ENCODE measurements at places on chromosomes 7 and 10.

GRCh38 chr10:43039624-43040481, 37.0 kb upstream of the RET start:
- DNase-seq, result no peak
- no peaks in the 10 kb centered on the region for H3K36me3 ChIP-seq
- H3K27ac ChIP-seq, result no peak overlapping the region
- no peaks in the 10 kb centered on the region for H3K27me3 ChIP-seq
- no peak overlapping the region for H3K4me3 ChIP-seq

DNA sequence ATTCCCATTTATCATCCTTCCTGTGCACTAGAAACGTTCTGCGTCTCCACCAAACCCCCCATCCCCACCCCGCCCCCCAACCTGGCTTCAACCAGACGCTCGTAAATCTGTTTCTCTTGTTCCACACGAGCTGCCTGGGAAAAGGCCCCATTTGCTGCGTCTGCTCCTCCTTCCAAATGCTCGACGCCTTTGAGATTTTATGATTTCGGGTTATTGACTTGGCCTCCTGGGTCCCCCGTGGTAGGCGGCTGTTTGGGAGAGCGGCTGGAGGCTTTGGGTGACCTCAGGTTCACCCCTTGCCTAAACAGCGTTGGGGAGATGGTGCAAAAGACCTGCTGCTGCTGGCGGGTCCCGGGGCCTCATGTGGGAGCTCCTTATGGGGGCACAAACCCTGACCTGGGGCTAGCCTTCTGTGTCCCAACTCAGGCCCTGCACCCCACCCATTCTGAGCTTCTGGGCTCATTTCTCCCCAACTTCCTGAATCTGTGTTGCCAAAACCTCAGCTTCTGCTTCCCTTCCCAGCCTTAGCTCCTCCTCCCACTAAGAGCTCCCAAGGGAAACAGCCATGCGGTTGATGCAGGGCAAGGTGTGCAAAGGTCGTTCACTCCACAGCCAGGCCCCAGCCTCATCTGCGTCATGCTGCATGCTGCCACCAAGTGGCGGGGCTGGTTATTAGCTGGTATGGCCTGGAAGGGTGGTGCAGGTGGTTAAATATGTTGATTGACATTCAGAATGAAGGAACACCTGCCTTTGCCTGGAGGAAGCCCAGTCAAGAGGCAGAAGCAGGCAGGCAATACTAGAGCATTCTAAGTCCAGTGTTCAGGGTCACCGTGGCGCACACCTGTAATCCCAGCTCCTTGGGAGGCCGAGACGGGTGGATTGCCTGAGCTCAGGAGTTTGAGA, 49.1 kb upstream of the ELN start:
- peak; percentile 94 for DNase-seq
- no peaks in the 10 kb centered on the region for H3K36me3 ChIP-seq
- peaks cover 15% of the 10 kb centered on the region for H3K4me1 ChIP-seq
- H3K4me3 ChIP-seq, result no peak overlapping the region
- peak overlapping the region; percentile 68 for H3K27ac ChIP-seq

- no peak overlapping the region for H3K4me3 ChIP-seq
- DNase-seq, result no peak
- no peaks in the 10 kb centered on the region for H3K27me3 ChIP-seq
Observed at GRCh38 chr7:2896131-2896530, 52.0 kb upstream of the GNA12 start.

- no peaks in the 10 kb centered on the region for H3K36me3 ChIP-seq
- no peaks in the 10 kb centered on the region for H3K4me1 ChIP-seq
- no peak for DNase-seq
- H3K4me3 ChIP-seq, result no peak overlapping the region
- H3K27ac ChIP-seq, result no peak overlapping the region
- H3K27me3 ChIP-seq, result no peaks in the 10 kb centered on the region
Observed at GRCh38 chr10:116178086-116178605, 94.9 kb downstream of the GFRA1 start.

DNA sequence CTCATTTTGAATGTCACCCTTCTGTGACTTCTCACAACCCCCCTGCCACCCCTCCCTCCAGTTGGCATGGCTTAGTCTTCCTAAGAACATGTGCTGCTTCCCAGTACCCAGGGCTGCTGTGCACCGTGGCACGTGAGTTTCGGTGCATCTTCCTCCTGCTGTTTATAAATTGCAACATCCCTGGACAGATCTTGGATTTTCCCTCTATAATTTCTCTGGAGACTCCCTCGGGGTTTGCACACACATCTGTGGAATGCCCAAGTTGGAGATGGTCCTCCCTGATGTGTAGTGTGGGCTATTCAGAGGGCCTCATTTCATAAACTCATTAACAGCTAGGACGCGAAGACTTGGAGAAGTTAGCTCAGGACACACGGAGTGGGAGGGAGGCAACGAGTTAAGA, 52.9 kb downstream of the IKZF1 start:
- H3K36me3 ChIP-seq, result no peaks in the 10 kb centered on the region
- no peak for DNase-seq
- no peak overlapping the region for H3K27ac ChIP-seq
- H3K4me1 ChIP-seq, result no peaks in the 10 kb centered on the region
- H3K27me3 ChIP-seq, result no peaks in the 10 kb centered on the region

- peaks cover 6% of the 10 kb centered on the region for H3K4me1 ChIP-seq
- DNase-seq, result no peak
- no peak overlapping the region for H3K27ac ChIP-seq
- H3K36me3 ChIP-seq, result no peaks in the 10 kb centered on the region
Observed at GRCh38 chr10:72075376-72076115, 12.8 kb downstream of the SPOCK2 start.

- no peaks in the 10 kb centered on the region for H3K4me1 ChIP-seq
- H3K36me3 ChIP-seq, result no peaks in the 10 kb centered on the region
- no peak overlapping the region for H3K4me3 ChIP-seq
- H3K27ac ChIP-seq, result no peak overlapping the region
Observed at GRCh38 chr10:96205580-96205979, 65.8 kb downstream of the BLNK start.

DNA sequence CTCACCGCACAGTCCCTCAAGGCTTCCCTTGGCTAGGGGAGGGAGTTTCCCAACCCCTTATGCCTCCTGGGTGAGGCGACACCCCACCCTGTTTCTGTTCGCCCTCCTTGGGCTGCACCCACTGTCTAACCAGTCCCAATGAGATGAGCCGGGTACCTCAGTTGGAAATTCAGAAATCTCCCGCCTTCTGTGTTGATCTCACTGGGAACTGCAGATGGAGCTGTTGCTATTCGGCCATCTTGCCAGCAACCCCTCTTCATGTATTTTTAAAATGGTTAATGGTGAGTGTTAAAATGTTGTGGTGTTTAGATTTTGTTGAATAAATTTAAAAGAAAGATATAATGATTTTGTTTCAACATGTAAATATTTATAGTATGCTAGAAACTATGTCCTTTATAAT, 22.0 kb downstream of the UMAD1 start:
- no peak for DNase-seq
- H3K36me3 ChIP-seq, result no peaks in the 10 kb centered on the region
- H3K4me1 ChIP-seq, result peaks cover 7% of the 10 kb centered on the region
- H3K27me3 ChIP-seq, result no peaks in the 10 kb centered on the region
- no peak overlapping the region for H3K27ac ChIP-seq

DNA sequence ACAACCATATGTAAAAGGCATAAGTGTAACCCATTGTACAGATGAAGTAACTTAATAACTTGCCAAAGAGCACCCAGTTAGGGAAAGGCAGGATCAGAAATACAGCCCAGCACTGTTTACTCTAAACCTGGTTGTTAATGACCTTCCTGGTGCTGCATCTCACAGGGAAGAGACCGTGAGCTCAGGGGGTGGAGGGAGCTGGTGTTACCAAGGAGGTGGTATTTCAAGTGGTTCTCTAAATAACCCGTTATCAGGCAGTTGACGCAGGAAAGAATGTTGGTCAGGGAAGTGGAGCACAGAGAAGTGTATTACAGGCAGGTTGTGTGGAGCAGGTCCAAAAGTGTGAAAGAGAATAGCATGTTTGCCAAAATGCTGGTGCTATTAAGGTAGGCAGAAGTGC, 4.4 kb upstream of the ST7 start:
- H3K4me3 ChIP-seq, result no peak overlapping the region
- H3K27me3 ChIP-seq, result no peaks in the 10 kb centered on the region
- no peak overlapping the region for H3K27ac ChIP-seq
- peaks cover 7% of the 10 kb centered on the region for H3K4me1 ChIP-seq

DNA sequence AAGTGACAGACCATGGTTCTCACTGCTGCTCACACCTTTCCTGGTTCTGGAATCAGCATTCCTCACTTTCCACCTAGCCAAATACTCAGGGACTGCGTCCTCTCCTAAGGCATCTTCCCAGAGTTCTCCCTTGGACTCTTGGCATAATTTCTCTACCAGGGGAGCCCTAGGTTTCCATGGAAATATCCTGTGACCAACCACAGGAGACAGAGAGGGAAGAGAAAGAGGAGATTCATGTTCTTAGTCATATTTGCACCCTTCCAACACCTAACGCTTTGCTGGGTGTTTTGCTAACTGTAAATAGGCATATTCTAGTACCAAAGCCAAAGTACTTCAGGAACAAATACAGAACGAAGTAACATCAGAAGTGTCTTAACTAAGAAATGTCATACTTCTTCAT, 28.6 kb downstream of the DENND11 start:
- H3K27ac ChIP-seq, result no peak overlapping the region
- no peaks in the 10 kb centered on the region for H3K4me1 ChIP-seq
- H3K27me3 ChIP-seq, result no peaks in the 10 kb centered on the region

DNA sequence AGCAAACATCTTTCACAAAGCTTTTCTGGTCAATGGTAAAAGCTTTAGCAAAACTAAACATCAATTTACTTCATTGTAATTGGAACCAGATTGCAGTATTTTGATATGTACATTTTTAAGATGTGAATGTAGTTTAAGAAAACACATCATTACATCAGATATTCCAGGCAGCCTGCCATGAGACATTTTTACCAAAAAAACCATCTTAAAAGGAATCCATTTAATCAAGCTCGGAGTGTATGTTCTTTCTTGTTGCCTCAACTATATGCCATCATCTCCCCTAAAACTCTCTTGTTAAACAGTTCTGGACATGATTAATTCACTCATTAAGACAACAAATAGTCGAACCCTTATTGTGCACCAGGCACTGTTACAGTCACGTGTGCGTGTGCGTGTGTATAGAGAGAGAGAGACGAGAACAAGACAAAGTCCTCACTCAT, 97.5 kb downstream of the UBE2H start:
- H3K36me3 ChIP-seq, result no peaks in the 10 kb centered on the region
- no peak overlapping the region for H3K27ac ChIP-seq
- H3K4me3 ChIP-seq, result no peak overlapping the region
- H3K27me3 ChIP-seq, result no peaks in the 10 kb centered on the region
- DNase-seq, result no peak
- no peaks in the 10 kb centered on the region for H3K4me1 ChIP-seq
